Muscle of arm (tissue), 14 donors: ENCODE measurements at places on chromosomes 11 and 22.

DNA sequence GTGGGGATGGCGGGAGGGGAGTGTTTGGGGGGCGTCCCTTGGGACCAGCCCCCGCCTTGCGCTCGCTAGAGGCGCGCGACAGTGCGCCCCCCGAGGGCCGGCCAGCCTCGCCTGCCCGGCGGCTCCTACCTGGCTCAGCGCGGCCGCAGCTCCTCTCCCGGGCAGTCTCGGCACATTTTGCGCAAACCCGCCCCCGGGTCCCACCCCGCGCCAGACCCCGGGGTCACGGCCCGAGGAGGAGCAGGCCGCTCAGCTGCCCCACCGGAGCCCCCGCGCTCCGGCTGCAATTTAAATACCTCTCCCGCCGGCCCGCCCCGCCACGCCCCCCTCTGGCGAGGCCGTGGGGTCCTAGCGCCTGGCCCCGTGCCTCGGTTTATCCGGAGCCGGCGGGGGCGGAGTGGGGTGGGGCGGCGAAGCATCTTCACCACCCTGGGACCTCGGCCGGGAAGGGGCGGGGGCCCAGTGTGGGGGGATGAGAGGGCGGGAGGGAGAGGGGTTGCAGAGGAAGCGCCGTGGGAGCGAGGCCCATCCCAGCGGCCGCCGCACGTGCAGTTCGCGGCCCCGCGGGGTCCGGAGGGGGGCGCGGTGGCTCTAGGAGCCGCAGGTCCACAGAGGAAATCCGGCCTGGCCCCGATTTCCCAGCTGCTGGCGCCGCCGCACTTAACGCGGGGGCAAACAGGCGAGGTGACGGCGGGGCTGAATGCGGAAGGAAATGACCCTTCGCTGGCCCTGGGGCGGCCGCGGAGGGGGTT, at the start of gene LRRC32:
TSS of gene LRRC32 (minus strand) at position 263 of the 752 bp plus-strand sequence. CDS start 4,793 bp downstream, outside the sequence.
- DNase-seq = no peak

- DNase-seq = no peak
Measured at GRCh38 chr11:19768815-19769214, 56.2 kb downstream of the NAV2 start.

DNA sequence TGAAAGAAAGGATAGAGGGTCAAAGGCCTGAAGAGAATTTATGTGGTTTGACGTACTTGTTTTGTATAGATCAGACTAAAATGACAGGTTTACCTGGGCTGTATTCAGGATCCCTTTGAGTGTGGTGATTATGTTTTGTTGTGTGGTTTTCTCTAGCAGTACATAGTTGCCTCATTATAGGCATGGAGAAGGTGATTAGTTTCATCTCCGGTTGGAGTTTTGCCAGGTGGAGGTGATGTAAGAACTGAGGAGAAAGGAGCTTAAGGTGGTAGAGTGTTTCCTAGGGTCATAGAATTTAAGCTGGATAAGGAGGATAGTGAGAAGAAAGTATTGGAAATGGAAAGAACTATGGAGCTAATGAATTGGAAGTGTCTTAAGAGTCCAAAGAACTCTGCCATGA, 229.0 kb downstream of the TMEM135 start:
- no peak for DNase-seq

DNA sequence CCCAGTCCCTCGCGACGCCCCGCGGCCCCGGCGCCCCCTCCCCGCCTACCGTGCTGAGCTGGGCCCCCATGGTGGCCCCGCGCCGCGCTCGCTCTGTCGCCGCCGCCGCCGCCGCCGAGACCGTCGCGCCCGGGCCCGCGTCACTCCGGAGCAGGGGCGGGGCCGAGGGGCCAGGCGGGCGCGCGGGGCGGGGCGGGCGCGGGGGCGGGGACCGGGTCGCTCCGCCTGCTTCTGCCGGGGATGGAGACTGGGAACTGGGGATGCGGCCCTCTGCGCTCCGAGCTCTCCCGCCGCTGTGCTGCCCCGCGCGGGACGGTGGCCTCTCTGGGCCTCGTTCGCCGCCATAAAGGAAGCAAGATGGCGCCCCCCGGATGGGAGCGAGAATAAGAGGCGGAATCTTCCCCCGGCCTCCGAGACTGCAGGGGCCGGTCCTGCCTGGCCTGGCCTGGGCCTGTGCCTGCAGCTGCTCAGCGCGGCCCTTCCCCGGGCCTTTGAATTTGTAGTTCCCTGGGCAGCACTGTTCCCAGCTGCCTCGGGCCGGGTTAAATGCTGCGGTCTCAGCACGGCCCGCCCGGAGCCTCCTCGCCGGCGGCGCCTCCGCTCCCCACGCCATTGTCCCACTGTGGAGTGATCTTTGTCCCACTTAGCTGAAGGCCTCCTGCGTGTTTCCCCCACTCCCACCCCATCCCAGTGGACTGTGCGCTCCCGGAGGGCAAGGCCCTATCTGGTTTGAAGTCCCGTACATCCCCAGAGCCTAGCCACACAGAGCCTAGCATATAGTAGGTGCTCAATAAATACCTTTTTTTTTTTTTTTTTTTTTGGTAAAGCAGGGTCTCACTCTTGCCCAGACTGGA, at the start of gene CYB5R3:
TSS of gene CYB5R3 (minus strand) at position 147 of the 854 bp plus-strand sequence. CDS start at position 70, 77 bp downstream.
- DNase-seq = peak; percentile 74

DNA sequence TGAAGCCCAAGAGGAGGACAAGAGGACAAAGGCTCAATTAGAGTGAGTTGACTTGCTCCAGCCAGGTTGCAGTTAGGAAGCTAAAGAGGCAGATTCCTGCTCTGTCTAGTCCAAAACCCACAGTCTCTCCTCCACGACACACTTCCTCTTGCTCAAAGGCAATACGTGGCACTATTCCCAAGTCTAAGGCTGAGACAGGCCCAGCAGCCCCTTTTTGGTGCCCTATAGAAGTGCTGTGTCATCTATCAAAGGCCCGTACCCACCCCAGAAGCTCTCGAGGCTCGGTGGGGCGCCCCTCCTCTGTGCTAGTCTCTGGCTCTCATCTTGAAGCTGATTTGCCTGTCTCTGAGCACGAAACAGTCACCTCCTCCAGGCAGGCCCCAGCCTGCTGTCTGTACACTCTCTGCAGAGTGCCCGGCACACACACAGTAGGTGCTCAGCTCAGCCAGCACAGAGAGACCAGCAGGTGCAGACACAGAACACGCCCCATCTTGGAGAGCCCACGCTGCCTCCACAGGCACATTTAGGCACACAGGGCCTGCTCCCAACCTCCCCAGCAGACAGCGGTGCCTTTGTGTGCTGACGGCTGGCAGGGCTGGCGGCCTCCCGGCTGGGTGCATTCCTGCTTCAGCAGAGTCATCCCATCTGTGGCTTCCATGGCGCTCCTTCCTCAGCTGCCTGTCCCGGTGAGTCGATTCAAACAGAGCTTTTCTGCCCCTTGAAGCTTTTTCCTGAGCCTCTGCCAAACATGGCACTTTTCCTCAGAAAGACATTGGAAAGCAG, 52.8 kb downstream of the MYH9 start:
- no peak for DNase-seq

GRCh38 chr11:60743058-60743457, 13.6 kb upstream of the MS4A15 start:
- no peak for DNase-seq

- no peak for DNase-seq
Measured at GRCh38 chr11:65329478-65329877, 4.2 kb upstream of the DPF2 start.

- DNase-seq = no peak
Measured at GRCh38 chr11:102879801-102880200, 5.0 kb upstream of the MMP12 start.

GRCh38 chr11:126452241-126453101, 97.0 kb downstream of the ST3GAL4 start:
- peak; percentile 55 for DNase-seq
